Mucosa of gallbladder (tissue), 1 donor: ENCODE measurements at places on chromosomes 2 and 18. TPM values are rescaled to one million over a fixed set of nuclear protein-coding genes. Genes with fewer than 3 reads are reported as not detected.
A peak's percentile ranks its signal among the peaks of the same experiment; 100 is the strongest.

The SCN2A gene
- total RNA-seq: 1.7 TPM

The ZNF892 gene
- 7.8 TPM for total RNA-seq

The DYSF gene
- total RNA-seq: 12.8 TPM

The SMCHD1 gene
- 38.3 TPM for total RNA-seq

The POTEI gene
- total RNA-seq: 0.03 TPM

The NT5DC4 gene
- total RNA-seq: 0.12 TPM

The PHOSPHO2 gene
- 9.6 TPM for total RNA-seq

The HRH4 gene
- not detected for total RNA-seq

The PJVK gene
- total RNA-seq: 3.1 TPM

The PIEZO2 gene
- total RNA-seq: 1.5 TPM

The TEX261 gene
- 62.8 TPM for total RNA-seq

The ACVR2A gene
- total RNA-seq: 28.8 TPM

GRCh38 chr2:239181903-239182581 is 218.8 kb downstream of the HDAC4 start:
- DNase-seq: no peak

DNA sequence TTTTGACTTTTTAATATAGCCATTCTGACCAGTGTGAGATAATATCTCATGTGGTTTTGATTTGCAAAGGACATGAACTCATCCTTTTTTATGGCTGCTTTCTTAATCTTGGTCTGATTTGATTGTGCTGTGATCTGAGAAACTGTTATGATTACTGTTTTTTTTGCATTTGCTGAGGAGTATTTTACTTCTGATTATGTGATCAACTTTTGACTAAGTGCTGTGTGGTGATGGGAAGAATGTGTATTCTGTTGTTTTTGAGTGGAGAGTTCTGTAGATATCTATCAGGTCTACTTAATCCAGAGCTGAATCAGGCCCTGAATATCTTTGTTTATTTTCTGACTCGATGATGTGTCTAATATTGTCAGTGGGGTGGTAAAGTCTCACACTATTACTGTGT is 16.8 kb downstream of the SP140L start:
- no peak for DNase-seq

DNA sequence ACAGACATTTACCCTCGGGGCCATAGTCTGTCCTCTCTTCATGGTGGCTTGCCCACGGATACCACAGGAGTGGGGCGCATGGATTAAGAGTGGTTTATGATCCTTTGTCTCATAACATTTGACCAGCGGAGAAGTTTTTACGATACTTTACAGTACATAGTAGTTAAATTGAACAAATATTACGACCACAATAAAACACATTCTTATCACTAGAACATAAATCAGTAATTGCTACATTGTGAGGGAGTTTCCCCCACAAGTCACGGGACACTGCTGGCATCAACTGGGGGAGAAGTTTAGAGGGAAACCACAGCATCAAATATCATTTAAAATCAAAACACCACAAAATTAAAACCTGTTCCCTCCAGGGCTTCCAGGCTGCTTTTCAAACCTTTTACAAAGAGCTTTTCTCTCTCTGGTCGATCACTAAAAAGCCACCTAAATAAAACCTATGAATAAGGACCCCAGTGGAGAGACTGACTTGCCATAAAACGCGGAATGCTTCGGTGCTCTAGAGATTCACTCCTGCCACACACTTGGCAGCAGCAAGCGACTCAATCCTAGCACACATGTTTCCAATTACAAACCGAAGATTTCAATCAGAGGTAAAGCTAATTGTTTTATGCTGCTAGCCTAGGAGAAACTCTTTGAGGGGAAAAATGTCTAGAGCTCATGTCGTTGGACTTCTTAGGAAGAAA is 173.7 kb upstream of the HNRNPA3 start:
- no peak for DNase-seq

DNA sequence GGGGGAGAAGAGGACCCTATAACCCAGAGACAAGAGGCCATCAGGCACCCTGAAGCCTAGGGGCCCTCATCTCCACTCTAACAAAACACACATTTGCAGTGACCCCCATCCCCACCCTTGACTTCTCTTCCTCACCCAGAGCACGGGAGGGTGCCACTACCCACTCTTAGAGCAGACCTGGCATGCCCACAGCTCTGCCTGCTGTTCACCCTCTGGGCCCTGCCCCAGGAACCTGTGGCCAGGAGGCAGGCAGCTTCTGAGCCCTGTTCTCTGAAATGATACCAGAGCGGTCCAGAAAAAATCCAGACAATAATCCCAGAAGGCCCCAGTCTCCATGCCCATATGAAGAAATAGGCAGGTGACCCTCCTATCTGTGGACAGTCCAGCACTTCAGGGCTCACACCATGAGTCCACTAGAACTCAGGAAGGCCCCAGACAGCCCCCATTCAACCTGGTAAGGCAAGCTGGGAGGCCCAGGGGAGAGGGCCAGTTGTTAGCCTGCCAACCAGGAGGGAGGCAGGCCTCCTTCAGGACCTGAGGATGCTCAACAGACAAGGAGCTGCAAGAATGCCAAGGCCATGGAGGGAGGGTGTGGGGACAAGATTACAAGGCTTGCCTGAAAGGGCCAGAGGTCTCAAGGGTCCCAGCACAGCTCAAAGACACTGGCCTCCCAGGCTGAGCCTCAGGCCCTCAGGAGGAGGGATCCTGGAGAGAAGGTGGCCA is 75.0 kb downstream of the TNS1 start:
- DNase-seq: no peak

DNA sequence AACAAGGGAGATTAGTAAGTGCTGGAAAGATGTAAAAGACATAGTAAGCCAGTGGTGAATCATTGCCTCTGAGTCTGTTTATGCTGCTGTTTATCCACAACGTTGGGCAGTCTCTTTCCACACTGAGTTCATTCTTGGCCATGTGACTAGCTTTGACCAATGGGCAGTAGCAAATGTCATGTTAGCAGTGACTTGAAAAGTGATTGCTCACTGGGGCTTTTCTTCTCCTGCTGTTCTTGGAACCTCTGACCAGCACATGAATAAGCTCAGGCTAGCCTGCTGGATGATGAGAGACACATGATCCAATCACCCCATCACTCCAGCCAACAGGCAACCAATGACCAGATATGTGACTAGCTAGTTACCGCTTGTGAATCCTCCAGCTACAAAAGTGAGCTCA is 360.4 kb downstream of the SLC4A3 start:
- peak; percentile 19 for DNase-seq

DNA sequence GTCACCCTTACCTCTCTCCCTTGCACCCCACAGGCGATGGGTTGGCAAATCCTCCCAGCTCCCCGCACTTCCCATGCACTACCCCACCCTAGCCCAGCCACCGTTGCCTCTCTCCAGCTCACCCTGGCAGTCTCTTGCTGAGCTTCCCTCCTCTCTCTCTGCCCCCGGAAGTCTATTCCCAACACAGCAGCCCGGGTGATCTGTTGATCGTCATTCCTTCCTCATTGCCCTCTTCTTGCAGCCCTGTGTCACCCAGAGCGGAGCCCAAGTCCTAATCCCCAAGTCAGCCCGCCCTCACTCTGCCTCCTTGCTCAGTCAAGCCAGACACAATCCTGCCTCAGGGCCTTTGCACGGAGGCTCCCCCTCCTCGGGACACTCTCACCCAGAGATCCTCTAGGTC is 55.2 kb downstream of the CIB4 start:
- DNase-seq: no peak

DNA sequence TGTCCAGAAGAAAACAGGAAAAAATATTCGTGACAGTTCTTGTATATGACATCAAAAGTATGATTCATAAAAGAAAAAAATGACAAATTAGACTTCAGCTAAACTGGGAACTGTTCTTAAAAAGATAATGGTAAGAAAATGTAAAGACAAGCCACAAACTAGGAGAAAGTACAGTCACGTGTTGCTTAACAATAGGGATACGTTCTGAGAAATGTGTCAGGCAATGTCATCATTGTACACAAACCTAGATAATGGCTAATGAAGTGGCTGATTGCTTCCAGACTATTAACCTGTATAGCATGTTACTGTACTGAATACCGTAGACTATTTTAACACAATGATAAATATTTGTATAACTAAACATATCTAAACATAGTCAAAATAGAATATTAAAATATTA is 35.9 kb upstream of the CTIF start:
- DNase-seq: no peak

DNA sequence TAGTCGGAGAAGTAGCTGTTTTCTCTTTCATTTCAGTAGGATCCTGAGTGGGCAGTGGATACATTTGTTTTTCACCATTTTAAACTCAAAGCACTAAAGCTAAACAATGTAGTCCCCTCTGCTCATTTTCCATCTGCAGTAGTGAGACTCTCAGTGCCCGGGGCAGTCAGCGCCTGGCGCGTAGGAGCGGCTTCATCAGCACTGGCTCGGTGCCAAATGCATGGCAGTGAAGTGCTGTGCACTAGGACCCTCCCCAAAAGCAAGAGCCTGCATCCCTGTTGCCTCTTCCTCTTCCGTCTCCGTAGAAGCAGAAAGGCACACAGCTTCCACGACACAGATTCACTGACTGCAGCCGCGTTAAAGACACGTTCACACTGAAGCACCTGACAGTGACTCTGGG is 19.0 kb upstream of the ESPNL start:
- DNase-seq: no peak

DNA sequence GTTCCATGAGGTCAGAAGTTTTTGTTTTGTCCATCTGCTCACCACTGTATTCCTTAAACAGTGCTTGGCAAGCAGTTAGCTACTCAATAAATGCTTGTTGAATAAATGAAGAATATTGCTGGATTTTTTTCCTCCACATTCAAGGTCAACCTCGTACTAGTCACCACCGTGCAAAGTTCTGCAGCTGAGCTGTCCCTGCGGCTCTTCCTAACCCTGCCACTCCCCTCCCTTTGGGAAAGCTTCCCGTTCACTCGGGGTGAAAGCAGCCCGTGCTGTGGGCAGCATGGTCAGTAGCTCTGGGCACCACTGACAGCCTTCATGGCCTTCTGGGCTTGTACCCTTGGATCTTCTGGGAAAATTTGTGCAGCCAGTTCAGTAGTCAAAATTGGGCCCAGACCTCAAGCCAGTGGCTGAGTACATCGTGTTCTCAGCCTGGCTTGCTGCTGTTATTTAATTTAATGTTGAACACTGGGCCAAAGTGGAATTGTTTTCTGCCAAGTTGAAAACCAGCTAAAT is 469.3 kb upstream of the RAB12 start:
- no peak for DNase-seq

DNA sequence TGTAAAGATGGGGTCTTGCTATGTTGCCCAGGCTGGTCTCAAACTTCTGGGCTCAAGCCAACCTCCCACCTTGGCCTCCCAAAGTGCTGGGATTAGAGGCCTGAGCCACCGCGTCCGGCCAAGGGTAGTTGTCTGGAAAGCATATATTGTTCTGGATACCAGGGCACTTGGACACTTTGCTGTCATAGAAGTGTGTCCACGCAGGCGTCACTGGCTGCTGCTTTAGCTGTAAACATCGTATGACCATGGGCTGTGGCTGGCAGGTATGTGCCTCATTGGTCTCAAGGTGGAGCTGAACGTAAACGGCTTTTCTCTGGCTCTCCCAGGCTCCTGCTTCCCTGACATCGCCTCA is 3.2 kb upstream of the GPR35 start:
- DNase-seq: no peak

GRCh38 chr2:142223309-142223708 is 92.5 kb upstream of the LRP1B start:
- DNase-seq: no peak

DNA sequence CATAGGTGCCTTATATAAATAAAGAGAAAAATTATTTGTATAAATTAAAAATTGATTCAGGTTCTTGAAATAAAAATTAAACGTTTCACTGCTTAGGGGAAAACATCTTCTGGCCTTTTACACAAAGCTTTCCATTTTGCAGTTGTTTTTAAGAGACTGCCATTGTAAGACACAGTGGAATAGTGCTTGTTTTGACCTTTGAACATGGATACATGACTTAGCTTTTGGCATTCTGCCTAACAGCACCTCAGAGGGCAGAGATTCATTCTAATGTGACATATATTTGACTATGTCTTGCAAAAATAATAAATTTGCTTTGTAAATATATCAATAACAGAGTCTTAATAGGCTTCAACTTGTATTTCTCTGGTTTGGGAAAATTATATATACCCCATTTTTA is 142.1 kb downstream of the SLC4A10 start:
- DNase-seq: no peak

DNA sequence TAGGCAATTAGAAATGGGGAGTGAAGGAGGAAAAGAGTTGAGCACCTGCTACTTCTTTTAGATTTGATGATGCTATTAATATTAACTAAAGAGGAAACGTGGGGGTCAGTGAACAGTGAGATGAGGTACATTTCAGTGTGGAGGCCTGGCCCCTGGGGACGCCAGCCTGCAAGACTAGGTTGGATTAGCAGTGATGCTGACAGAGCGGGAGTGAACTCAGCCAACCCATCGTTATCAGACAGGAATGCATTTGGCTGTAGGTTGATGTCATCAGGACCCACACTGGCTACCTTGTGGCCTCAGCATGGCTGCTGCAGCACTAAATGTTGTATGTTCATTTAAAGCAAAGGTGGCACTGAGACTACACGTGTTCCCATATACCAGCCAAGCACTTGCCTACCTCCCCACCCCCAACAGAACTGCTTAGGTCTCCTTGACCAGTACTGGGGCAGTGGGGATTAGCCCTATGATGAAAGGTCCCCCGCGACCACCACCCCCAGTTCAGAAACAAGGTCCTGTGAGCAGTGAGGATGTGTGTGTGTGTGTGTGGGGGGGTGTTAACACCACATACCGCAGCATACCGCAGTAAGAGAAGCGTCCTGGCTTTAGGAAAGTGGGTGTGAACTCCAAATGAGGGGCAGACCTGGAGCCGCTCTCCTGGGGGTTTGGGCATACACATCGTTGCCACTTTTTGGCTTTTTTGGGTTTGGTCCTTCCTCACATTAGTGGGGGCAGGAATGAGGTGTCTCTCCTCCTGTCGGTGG is 26.0 kb downstream of the DGKD start:
- DNase-seq: no peak

GRCh38 chr2:237351046-237351445 is 62.9 kb downstream of the COL6A3 start:
- DNase-seq: no peak

GRCh38 chr18:79217979-79218604 is 148.9 kb downstream of the ATP9B start:
- DNase-seq: no peak

GRCh38 chr2:70956141-70956540 is 20.4 kb downstream of the ATP6V1B1 start:
- DNase-seq: peak; percentile 2

- DNase-seq: no peak
Measured at GRCh38 chr2:208570066-208570465, 163.5 kb downstream of the PTH2R start.

- DNase-seq: no peak
Measured at GRCh38 chr2:74071426-74071825, 76.3 kb downstream of the BOLA3 start.
